ENCODE measurements at places on chromosomes 3 and 15.

DNA sequence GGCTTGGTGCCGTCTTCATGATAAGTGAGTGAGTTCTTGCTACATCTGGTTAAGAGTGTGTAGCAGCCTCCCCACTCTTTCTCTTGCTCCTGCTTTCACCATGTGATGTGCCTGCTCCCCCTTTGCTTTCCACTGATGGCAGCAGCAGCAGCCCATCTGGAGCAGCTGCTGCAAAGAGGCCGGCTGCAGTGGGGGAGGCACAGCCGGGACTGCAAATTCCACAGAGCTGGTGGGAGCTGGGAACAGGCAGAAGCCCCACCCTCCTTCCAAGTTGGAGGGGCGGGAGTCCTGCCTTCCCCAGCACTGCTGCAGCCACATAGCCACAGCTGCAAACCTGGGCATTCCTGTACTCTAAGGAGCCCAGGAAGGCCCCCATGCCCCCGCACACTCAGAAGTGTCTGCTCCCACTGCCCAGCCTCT lies 62.8 kb upstream of the IMPG2 start:
- peak; percentile 2 for DNase-seq

- no peak for DNase-seq
Measured at GRCh38 chr3:36891701-36892160, 53.1 kb downstream of the TRANK1 start.

GRCh38 chr3:45923755-45924154 lies 19.5 kb upstream of the CXCR6 start:
- no peak for DNase-seq

- DNase-seq: no peak
Measured at GRCh38 chr15:32952901-32953532, 235.2 kb downstream of the GREM1 start.

- no peak for DNase-seq
Measured at GRCh38 chr3:117887901-117888300, 1146.7 kb downstream of the IGSF11 start.

DNA sequence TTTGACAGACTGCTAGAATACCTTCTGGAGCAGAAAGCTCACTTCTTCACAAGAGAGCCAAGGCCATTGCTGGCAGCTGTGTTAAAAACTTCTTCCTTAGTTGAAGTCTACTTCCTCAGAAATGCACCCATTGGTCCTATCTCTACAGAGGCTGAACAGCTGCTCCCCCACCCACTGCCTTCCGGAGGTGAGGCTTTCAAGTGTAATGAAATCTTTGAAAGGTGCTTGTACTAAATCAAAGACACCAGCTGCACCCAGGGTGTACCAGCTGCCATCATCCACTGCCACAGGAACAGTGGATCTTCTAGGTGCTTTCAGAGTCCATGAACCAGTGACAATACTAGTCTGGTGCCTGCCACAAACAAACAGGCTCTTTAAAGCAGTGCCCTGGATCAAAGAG lies 26.4 kb upstream of the HERC1 start:
- DNase-seq: no peak

DNA sequence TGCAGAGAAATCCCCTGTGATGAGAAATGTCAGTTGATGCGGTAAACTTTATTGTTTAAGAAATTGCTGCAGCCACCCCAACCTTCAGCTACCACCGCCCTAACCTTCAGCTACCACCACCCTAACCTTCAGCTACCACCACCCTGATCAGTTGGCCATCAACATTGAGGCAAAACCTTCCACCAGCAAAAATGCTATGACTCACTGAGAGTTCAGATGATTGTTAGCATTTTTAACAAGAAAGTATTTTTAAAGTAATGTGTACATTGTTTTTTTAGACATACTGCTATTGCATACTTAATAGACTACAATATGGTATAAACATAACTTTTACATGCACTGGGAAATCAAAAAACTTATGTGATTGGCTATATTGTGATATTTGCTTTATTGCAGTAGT lies 30.0 kb downstream of the U2SURP start:
- DNase-seq: no peak

GRCh38 chr15:81897057-81897677 lies 148.7 kb downstream of the MEX3B start:
- DNase-seq: no peak
